ENCODE measurements at places on chromosomes 5 and 9.

- DNase-seq = no peak
Observed at GRCh38 chr9:128109050-128109709, 18.3 kb downstream of the PTGES2 start.

DNA sequence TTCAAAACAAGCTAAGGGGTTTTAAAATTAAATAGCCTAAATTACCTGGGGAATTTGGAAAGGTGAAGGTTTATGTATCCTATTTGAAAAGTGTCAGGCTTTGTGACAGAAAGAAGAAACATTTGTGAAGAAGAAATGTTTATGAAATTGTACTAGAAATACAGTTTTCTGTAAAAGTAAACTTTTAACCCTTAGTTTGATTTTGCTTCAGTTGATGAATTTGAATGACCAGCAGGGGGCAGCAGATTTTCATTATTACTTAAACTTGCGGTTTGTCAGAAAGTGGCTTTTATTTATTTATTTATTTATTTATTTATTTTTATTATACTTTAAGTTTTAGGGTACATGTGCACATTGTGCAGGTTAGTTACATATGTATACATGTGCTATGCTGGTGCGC is 58.1 kb downstream of the NNT start:
- no peak for DNase-seq

DNA sequence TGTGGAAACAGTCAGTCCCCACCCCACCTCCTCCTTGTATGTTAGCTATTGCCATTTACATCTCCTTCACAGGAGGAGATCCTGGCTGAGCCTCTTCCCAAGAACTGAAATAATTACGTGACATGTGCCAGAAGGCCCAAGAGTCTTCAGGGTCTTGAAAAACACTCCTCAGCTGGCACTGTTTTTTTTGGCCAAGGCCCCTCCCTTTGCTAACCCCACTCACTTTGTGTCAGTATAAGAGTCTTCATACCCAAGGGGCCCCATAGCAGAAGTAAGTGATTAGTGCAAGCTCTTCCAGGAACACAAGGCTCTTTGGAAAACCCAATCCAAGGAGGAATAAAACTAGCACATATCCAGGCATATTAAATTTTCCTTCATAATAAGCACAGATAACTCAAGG is 5.7 kb upstream of the LARP1 start:
- no peak for DNase-seq

DNA sequence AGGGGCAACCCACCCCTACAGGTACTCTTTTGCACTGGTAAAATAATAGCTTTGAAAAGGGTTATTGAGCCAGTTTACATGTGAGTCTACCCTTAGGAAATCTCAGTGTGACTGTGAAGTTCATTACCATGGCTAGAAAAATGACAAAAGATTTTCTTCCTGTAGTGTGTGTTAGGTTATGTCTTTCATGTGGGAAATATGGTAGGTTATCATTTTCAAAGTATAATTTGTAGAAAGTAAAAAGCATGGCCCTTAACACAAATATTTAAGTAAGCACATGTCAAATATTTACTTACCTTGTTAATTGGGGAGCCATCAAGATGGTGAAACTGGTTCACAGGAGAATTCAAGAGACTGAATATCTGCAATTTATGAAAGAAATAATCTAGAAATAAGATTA is 37.3 kb upstream of the PLPP1 start:
- no peak for DNase-seq

GRCh38 chr5:142922223-142922952 is 152.2 kb downstream of the ARHGAP26 start:
- DNase-seq = no peak

DNA sequence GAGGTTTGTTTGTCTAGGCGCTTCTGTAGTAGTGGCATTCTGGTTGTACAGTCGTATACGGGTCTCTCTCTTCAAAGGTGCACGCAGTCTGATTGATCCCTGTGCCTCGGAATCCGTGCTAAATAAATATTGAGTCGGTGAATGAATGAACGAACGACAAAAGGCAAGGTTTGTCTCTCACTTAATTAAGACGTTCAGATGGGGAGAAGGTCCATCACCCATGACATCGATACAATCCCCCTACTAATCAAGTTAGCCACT is 500 bp upstream of the CREBRF start:
- DNase-seq = no peak
